ENCODE measurements at places on chromosomes 7 and 10.

DNA sequence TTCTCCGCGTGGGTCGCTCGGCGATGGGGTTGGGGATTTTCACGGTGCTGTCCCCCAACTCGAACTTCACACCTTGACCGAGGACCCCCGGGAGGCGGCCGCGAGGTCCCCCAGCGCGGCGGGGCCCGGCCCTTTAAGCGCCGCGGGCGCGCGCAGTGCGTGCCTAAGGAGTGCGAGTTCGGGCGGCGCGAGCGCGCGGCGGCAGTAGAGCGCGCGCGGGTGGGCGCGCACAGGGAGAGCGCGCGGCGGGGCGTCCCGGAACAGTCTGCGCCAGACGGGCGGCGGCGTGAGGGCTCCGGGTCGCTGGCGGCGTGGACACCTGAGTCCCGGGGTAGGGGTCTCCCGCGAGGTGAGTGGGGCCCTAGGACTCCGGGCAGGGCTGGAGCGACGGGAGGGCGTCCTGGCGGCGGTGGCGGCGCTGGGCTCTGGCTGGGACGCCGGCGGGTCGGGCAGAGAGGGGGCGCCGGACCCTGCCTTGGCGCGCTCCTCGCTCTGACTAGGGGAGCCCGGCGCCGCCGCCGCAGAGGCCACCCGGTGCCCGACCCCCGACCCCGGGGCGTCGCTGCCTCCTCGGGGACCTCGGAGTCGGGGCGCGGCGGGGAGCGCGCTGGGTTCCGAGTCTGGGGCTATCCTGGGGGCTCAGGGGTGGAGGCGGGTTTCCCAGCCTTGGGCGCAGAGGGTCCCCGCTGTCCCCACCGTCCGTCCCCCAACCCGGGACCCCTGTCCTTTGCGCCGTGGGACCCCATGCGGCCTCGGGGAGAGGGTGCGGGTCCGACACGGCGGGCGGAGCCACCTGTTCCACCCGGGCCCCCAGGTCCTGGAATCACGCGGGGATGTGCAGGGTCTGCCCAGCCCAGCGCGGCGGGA lies at the start of gene PROSER2:
Gene PROSER2, plus strand, starts transcription at position 235 of the 867 bp plus-strand sequence. CDS start 28,722 bp downstream, outside the sequence.
- DNase-seq, result peak; percentile 80

- peak; percentile 73 for DNase-seq
Observed at GRCh38 chr7:48180981-48181380, 9.7 kb downstream of the ABCA13 start.

DNA sequence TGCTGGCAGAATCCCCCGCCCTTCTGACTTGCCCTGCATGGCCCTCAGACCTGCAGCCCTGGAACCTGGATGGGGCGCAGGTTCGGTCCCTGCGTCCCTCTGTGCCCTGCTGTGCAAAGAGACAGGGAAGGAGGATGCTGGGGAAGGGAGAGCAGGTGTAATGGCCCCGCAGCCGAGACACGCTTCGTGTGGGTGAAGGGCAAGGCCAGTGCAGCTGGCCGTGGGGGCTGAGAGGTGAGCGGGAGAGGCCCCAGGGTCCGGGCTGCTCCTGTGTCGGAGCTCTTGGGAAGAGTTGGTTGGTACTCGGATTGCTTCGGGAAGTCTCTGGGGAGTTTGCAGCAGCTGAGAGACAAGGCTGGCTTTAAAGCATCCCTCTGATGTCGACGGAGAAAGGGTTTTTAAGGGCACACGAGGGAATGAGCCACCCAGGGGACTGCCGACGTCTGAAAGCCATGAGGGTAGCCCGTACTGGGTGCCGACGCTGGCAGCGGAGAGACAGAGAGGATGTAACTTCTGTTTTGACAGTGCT lies 6.5 kb downstream of the ELFN1 start:
- no peak for DNase-seq

- DNase-seq, result peak; percentile 19
Observed at GRCh38 chr10:14838582-14839304, 637 bp downstream of the HSPA14 start.

GRCh38 chr7:125504848-125505247 lies 575.2 kb upstream of the POT1 start:
- DNase-seq, result no peak

DNA sequence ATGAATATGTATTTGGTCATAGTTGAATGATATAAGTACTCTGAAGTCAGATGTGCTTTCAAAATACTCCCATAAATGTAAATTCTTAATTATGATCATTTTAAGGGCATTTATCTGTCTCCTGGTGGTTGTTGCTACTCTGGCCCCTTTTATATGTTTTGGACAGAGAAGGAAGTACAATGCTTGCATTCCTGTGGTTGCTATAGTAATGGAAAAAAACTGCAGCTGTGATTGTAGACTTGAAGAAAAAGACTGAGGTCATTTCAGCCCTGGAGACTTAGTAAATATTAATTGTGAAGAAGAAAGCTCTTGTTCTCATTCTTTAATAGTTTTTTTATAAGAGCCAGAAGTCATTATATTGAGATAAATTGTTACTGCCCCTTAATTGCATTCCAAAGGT lies 70.2 kb upstream of the FERD3L start:
- DNase-seq, result peak; percentile 72

DNA sequence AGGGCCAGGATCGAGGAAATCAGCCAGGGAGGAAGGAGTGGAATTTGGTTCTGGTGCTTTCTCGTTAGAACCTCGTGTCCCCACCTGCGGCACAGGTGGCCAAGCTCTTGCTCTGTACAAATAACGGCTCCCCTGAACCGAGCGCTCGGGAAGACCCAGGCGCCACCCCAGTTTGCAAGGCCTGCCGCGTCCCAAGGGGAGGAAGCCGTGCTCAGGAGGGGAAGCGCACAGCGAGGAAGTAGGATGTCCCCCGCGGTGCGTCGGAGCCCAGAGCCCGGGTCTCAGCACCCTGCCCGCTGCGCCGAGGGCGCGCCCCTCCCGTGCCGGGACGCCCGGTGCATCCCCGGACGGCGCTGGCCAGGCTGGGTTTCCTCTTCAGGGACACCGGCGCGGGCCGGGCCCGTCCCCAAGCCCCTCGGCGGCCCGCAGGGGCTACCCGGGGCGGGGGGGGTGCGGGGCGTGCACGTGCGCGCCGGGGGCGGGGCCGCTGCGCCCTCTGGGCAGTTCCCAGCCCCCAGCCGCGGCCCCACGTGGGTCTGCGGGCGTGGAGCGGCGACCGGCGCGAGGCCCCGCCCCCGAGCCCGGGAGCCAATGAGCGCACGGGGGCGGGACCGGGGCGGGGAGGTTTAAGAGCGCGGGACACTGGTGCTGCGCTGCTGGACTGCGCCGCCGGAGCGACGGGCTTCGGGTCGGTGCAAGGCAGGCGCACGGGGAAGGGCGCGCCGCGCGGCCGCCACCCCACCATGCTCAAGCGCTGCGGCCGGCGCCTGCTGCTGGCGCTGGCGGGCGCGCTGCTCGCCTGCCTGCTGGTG lies at the start of gene LFNG:
Gene LFNG, plus strand, starts transcription at position 656 of the 812 bp plus-strand sequence. Its CDS starts 88 bp downstream, at position 744.
- peak; percentile 97 for DNase-seq

GRCh38 chr7:101924171-101924570 lies 106.7 kb downstream of the CUX1 start:
- DNase-seq, result peak; percentile 89

DNA sequence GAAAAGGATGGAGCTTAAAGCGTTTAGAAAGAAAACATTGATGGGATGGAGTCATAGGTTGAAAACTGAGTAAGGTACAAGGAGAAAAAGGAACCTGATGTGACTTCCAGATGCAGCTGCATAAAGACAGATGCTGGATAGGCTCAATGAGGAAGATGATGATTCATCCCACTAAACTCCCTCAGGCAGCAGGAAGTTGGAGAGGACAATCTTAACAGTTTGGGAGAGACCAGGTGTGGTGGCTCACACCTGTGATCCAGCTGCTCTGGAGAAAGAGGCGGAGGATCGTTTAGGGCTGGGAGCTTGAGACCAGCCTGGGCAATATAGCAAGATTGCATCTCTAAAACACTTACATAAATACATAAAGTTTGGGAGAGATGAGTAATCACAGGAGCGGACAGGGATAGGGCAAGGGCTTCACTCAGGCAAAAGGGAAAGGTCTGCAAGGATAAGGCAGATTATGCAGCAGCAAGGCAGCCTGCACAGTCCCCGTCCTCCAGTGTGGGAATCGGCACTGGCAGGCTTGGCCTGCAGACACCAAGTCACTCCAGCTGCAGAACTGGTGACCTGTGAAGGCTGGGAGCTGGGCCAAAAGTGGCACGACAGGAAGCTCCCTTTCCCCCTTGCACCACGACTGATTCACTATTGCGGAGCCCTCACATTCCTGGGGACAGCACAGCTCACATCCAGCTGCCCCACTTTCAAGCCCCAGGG lies 438.5 kb downstream of the GRID1 start:
- DNase-seq, result no peak

- DNase-seq, result no peak
Observed at GRCh38 chr7:111685349-111685748, 123.1 kb upstream of the IMMP2L start.

GRCh38 chr7:2956076-2956475 lies 87.6 kb downstream of the CARD11 start:
- no peak for DNase-seq

DNA sequence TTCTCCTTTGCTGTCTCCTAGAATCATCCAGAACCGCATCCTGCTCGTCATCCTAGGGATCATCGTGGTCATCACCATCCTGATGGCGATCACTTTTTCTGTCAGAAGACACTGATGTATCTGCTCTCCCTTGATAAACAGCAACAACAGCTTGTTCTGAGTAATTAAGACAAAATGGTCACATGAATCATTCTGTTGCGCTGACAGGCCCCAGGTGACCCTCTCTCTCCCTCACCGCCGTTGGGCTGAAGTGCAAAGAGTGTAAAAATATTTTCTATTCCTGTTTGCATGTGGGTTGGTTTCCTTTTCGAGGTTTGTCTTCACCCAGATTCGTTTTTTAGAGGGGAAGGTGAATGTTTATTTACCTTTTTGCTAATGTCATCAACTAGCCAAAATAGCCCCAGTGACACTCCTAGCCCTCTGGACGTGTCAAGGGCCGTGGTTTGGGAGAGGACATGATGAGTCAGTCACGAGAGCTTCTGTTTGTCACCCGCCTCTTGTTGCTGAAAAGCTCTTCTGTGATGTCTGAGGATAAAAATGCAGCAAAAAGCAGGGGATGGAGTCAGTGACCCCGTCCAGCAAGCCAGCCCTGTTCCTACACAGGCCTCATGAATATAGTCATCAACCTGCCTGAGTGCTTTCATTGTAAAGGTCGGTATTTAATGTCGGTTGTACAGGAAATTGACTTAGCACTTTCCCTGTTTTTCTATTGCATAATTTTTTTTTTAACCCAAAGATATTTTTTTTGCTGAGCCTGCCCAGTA lies 134.6 kb upstream of the TCF7L2 start:
- peak; percentile 72 for DNase-seq

DNA sequence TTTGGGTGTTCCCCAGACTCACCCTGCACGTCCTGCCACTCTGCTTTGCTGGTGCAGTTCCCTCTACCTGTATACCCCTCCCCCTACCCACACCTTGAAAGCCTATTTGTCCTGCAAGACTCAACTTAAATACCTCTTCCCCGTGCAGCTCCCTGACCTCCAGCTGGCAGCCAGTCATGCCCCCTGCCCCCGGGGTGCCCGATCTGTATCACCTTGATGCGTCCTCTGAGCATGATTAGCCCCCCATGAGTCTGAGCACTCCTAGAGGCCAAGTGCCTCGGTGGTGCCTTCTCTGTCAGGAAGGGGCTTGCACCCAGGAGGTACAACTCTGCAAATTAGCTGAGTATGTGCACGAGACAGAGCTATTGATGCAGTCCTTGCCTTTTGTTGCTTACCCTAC lies 95.1 kb downstream of the RGS10 start:
- no peak for DNase-seq

DNA sequence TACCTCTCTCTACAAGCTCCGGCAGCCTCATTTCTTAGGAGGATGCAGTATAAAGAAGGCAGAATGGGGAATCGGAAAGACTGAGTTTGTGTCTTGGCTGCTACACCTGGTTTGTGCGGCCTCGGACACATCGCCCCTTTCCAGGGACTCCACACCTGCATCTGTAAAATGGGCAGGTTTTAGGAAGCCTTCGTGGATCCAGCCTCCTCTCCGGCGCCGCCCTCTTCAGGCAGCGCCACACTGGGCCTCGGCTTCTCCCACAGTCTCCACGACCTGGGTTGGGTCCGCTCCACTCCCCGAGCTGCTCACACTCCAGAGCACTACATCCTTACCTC lies 341 bp downstream of the GOT1 start:
- DNase-seq, result peak; percentile 15

DNA sequence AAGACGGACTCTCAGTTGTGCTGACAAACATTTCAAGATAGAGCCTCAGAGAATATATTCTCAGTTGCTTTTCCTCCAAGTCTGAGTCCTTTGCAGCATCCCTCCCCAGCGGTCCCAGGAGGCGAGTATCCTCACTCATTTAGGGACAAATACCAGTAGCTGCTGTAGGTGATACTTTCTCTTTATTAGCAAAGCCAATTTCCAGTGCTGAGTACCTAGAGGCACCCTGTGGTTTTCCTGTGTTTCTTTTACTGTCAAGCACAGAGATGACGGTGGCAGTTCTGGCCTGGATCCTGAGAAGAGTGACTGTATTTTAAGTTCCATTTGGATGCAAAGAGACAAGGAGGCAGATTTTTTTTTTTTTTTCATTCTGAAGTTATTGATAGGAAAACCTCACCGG lies 1058.4 kb downstream of the SORCS3 start:
- no peak for DNase-seq

GRCh38 chr7:117993377-117994003 lies 120.2 kb upstream of the CTTNBP2 start:
- DNase-seq, result no peak

GRCh38 chr7:140008755-140009610 lies 53.8 kb downstream of the PARP12 start:
- no peak for DNase-seq

DNA sequence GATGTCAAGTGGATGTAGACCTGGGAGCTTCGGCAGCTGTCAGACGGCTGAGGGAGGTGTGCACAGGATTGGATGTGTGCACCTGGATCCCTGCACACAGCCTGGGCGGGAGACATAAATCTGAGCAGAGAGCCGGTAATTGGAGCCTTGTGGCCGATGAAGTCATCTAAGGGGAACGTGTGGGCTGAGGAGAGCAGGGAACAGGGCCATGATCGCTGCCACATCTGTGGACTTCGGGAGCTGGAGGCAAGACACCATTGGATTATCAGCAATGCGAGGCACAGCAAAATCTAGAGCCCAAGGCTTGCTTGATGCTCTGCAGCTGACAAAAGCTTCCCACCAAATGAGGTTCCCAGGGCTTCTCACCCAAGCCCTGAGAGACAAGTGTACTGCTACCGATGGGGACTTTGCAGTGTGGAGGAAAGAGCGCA lies 147.7 kb downstream of the PTPN20 start:
- peak; percentile 49 for DNase-seq

DNA sequence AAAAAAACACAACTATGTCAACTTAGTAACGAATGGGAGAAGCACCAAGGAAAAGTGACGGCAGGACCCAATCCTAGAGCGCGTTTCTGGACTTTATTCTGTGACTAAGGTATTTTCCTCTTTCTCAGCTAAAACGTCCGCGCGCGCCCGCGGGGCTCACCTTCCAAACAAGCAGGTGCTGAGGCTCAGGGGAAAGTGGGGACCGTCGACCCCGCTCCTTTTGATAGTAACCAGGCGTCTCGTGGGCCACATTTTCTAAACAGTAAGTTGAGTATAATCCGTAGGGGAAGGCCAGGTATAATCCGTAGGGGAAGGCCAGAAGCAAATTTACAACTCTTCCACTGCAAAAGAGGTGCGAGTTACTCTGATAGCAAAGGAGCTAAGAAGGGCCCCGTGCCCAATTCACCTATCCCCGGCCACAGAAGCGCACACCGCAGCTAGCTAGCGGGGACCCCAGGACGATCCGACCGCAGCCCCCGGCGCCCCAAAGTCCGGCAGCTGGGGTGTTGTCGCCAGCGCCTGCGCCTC lies 743 bp downstream of the MKI67 start:
- no peak for DNase-seq

- DNase-seq, result no peak
Observed at GRCh38 chr7:26073041-26073440, 79.0 kb upstream of the NFE2L3 start.
